ENCODE measurements at places on chromosomes 3 and 15.

DNA sequence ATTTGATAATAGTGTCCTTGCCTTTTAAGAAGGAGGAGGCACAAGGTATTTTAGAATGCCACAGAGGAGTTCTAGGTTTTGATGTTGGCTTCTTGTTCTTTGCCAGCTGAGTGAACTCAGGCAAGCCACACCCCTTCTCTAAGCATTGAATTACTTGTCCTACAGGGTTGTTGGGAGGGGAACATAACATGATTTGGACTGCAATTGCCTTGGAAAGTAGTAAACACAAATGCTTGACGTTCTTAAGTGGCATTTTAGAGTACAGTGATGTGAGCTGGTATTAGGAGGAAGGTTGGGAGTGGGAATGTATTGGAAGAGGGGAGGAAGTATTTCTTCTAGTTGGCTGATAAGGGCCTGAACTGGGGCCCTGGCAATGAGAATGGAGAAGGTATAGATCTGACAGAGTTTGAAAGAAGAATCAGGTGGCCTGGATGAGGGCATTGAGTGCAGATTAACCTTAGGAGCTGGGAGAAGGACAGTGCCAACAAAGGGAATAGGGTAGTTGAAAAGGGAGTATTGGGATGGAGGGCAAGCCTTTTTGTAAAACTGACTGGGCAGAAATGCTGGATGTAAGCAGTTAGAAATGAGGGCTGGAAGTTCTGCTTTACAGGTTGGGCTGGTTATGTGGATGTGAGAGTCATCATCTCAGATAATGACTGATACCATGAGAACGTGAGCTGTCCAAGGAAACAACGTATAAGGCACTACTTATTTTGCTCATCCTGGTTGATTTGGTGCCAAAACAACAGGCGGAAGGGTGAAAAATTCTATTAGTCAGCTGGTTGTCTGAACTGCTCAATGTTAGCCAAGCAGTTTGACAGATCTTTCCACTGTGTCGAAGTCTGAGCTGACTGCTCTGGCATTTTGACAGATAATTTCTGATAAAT, 16.7 kb downstream of the KAT2B start:
- no peak for DNase-seq

DNA sequence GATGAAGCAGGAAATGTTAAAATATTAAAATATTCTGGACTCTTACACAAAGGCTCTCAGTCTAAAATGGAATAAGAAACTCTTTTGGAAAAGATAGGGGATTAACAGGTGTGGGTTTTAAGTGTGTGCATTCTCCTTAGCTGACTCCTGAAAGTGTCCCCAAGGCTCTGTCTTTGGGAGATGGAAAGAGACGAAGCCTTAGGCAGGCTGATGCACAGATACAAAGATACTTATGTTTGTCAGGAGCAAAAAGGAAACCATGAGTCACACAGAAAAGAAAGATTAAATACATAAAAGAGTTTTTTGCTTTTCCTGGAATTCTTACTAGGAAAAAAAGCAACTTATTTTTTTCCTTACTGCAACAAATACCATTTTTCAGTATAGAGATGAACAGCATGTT, 23.8 kb upstream of the ABI3BP start:
- DNase-seq: no peak

GRCh38 chr3:71389191-71389590, 194.3 kb downstream of the FOXP1 start:
- DNase-seq: no peak

DNA sequence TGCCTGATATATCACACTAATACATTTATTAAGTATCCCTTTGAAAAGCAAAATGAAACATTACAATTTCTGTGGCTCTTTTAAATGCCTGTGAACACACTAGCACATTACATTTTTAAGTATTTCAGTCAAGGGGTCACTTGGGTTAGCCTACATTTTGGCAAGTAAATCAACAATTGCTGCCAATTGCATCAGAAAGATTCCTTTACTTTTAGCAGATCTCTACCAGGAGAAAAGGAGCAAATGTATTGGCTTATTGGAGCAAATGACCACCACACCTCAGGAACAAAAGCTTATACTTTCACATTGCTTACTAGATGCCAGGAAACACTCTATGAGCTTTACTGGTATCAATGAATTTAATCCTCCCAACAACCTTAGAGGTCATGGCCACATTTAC, 947.1 kb downstream of the FHIT start:
- no peak for DNase-seq

DNA sequence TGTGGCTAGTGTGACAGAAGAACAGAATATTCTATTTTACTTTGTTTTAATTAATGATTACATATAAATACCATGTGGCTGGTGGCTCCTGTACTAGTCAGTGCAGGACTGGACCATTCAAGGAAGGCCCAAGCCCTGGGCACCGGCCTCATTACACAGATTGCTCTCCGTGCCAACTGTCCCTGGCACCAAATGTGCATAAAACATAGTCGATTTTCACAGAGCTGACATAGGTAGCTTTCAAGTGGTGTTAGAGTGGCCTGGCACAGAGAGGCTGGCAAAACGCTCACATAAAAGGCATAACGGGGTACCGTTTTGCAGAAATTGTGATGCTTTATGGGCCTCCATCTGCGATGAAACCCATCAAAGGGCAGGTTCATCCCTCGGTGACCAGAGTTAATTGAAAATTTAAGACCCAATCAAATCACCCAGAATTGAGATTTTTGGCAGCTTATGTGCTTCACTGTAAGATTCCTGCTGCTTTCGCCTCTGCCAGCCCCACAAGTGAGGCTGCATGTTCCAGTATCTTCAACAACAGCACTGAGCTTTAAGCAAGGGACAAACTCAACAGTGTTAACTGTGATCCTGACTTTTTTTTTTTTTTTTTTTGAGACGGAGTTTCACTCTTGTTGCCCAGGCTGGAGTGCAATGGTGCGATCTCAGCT, 25.9 kb downstream of the RFTN1 start:
- DNase-seq: no peak

- DNase-seq: no peak
These were observed 40.2 kb upstream of the MEIS2 start for GRCh38 chr15:37140531-37141058.

- DNase-seq: no peak
These were observed 900.1 kb downstream of the ROBO1 start for GRCh38 chr3:78867409-78868372.

- no peak for DNase-seq
These were observed 60.8 kb upstream of the ANKRD34C start for GRCh38 chr15:79221696-79222095.

- DNase-seq: no peak
These were observed 114.3 kb downstream of the TGFBR2 start for GRCh38 chr3:30720586-30721313.

GRCh38 chr3:111668888-111669488, 73.8 kb upstream of the ZBED2 start:
- DNase-seq: no peak

DNA sequence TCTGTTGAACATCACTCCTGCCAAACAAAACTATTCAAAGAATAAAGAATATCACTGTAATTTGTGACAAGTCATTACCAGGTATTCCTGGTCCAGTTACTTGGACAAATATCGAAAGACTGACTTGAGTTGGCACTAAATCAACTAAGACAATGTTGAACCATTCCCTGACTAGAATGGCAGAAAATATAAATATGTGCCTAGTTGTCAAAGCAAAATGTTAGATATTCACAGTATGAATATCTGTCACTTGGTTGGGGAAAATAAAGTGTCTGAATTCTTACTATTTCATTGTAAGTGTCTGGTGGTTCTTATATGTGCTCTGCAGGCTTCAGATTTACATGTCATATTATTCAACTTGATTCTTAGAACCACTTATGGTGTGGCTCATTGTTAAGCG, 470.2 kb downstream of the NAALADL2 start:
- no peak for DNase-seq

DNA sequence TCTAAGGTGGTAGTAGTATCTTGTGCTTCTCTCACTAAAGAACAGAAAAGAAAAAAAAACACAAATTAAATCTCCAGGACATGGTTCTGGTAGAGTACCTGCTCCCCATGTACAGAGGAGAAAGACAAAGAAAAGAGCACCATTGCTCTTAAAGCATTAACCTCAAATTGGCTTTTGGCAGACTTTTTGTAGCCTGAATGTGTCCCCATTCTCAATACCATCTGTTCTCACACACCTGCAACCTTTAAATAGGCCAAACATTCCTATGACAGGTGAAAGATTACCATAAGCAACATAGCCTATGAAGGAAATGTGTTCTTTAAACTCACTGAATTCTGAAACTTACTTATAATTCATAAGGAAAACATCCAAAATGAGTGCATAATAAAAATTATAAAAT, 68.0 kb downstream of the TIPARP start:
- no peak for DNase-seq

- no peak for DNase-seq
These were observed 9.4 kb downstream of the MUC4 start for GRCh38 chr3:195802261-195802701.

- no peak for DNase-seq
These were observed 7.5 kb downstream of the HDGFL3 start for GRCh38 chr15:83200162-83200561.

- no peak for DNase-seq
These were observed 547.5 kb downstream of the MCTP2 start for GRCh38 chr15:94778840-94779239.

- no peak for DNase-seq
These were observed 10.8 kb upstream of the MYZAP start for GRCh38 chr15:57580866-57581265.

DNA sequence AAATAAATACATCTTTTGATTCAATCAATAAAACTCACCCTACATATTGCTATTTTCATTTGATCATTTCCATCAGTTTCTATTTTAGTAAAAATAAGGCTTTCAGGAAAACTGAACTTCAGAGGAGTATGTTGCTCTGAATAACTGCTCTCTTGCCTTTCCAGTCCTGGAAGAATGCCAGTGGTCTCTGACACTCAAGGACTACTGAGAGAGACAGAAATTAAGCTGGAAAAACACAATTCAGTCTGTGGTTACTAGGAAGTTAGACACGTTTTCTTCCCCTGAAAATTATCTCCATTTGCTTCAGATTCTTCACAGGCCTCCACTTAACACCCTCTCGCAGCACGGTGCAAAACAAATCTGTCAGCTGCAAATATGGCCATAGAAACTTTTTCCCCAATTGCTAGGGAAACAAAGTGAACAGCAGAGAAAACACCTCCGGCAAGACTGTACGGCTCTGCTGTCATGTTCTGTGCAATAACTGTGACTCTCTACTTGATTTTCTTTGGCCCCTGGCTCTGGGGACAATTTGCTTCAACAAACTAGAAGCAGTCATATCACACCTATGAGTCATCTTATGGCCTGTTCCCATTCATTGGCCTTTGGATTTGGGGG, 353.0 kb downstream of the MAGI1 start:
- DNase-seq: no peak

DNA sequence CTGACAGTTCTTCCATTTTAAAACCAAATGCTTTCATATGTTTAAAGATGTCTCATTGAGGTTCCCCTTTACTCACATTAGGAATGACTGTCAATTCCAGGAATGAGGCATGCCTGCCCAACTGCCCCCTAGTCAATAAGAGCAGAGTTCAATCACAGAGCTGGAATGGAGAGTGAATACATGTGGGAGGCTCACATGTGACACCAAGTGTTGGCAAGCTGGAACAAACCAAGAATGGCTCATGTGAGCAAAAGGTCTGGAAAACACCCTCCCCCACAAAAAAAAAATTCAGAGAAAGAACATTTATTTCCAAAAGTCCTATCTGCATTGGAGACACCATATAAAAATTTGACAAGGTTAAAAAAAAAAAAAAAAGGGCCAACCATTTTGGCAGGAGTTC, 3.7 kb downstream of the PBRM1 start:
- DNase-seq: no peak

- no peak for DNase-seq
These were observed 138.0 kb downstream of the OPA1 start for GRCh38 chr3:193730976-193731375.

DNA sequence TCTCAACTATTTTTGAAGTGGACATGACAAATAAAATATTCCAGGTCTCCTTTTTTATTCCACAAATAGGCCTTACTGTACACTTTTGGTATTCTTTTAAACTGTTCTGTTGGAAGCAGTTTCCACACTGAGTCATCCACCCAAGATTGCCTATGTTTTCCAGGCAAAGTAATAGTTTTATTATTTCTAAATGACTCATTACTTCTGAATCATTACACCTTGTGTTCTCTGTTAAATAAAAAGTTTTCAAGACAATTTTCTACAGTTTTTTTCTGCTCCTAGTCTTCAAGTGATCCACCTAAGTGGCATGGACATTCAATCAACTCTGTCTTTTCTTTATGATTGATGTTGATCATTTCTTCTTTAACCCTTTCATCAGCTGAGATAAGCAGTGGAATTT, 26.5 kb downstream of the PPP2R3A start:
- no peak for DNase-seq

GRCh38 chr3:133429063-133429462, 29.2 kb downstream of the BFSP2 start:
- DNase-seq: no peak

DNA sequence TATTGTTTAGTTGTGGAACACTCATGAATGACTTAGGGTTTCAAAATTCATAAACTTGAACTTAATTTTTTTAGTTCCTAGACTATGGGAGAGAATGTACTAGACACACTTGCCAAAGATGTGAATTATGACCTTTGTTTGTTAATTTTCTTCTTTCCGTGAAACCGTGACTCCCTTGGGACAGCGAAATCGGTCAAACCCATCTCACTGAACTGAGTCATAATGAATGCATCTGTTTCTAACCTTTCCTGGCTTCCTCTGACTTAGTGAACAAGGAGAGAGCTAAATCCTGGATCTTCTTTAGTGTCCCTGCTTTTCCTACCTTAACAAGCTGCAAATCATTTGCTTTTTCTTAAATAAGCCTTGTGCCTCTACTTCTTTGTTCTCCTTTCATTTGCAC, 85.5 kb downstream of the LARS2 start:
- no peak for DNase-seq

DNA sequence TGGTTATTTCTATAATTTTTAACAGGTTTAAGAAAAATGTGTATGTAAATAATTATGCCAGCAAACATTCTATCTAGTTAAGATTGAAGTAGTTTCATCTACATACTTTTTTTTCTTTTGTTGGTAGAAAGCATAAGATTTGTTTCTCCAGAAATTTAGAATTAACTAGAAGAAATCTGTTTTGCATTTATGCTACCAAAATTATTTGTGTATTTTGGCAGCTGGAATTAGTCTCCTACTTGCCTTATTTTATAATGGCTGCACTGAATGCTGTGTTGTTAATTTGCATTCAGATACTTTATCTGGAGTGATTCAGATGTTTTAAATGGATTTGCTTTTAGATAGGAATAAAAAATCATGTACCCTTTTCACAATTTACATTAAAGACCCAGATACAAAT, 100.2 kb upstream of the NAALADL2 start:
- no peak for DNase-seq

GRCh38 chr3:89851974-89852621, 744.7 kb downstream of the EPHA3 start:
- DNase-seq: no peak

GRCh38 chr3:130263708-130264107, 81.8 kb upstream of the COL6A5 start:
- no peak for DNase-seq

- DNase-seq: no peak
These were observed 641.5 kb downstream of the PLOD2 start for GRCh38 chr3:145519398-145520047.

Data from naive thymus-derived CD8-positive, alpha-beta T cell (primary cell).